ENCODE measurements at places on chromosomes 3 and 15.

GRCh38 chr3:39110041-39110639, 2.7 kb downstream of the TTC21A start:
- DNase-seq = no peak

- DNase-seq = no peak
Observed at GRCh38 chr3:132199451-132199850, 117.8 kb upstream of the ACP3 start.

DNA sequence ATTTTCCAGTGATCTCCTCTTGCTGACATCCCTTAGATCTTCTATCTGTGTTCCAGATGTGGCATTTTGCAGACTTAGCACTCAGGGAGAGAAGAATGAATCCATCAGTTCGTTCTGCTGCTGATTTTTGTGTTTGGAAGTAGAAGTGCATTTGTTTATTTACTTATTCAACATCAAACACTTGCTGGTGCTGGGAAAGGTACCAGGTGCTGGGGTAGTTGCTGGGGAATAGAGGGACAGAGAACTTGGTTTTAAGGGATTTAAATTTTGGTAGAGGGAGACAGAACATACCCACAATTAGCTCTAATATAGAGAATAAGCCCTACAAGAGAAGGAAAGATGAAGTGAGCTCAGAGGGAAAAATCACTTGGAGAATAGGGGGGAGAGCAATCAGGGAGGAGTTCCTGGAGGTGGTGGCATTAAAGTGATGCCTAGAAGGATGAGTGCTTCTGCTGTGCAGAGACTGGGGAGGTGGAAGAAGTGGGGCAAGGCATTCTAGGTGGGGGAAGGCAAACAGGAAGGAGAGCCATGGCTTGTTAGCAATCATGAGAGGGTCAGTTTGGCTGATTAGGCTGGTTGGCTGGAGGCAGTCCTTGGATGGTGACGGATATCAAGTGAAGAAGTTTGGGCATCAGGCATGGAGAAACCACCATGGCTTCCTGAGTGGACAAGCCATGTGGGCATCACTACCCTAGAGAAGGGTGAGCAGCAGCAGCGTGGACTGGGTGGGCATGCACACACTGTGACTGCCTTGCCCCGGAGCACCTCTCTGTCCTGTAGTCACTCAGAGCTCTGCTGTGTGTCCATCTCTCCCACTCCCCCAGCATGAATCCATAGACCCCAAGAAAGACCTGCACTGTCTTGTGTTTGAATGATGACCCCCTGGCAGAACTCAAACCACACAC, 197.3 kb downstream of the OPA1 start:
- DNase-seq = no peak

DNA sequence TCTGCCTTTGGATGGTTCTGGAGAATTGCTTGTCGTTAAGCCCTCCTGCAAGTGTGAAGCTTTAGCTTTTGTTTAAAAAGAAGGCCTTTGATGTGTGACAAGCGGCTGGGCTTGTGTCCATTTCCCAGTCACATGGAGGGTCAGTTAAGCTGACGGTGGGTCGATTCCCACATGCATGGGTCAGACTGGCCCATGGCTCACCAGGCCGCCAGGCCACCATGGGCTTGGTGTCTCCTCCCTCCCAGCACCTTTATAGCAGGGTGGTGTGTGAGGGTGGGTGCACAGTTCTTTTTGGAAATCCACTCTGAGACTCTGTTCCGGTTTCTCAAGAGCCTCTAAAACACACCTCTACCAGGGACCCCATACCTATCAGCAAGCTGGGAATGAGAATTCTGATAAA, 67.2 kb downstream of the SCN5A start:
- DNase-seq = no peak

DNA sequence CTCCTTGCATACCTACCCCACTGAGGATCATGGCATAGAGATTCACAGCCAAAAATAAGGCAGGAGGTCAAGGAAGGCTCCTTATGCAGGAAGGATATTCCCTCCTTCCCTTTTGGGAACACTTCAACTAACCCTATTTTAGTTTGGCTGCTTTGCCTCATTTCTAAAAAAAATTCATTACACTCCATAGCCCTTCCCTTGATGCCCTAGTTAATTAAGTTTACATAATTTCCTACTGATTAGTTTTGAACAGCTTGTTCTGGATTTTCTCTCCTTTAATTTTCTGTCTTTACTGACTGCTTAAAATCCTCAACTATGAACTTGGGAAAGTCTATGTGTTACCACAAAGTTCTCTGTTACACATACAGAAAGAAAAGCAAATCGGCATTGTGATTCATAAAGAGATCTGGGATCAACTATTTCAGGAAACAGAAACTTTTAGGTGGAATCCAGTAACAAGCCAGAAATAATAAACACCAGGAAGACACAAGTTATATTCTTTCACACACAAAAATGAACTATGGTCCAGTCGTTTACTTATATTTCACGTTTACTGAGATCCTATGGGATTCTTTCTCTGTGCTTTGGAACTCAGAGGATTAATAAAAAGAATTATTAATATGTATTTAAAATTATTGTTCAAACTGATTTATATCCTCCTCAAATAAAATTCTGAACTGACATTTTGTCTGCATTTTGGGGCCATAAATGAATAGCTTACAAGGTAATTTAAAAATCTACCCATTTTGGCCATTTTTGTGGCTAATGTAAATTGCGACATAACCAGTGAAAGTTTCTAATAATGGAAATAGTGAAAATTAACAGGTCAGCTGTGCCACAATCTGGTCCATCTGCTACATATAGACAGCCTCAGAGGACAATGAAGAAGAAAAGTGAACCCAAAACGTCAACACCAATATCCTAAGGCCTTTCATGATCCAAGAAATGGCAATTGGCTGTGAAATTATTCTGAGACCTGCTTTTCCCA, 113.8 kb downstream of the FRMD5 start:
- no peak for DNase-seq

GRCh38 chr3:177979703-177980102, 556.5 kb upstream of the KCNMB2 start:
- no peak for DNase-seq

GRCh38 chr3:9884555-9885165, 4.6 kb upstream of the CIDEC start:
- no peak for DNase-seq

GRCh38 chr3:119300991-119301391, 6.8 kb downstream of the ARHGAP31 start:
- no peak for DNase-seq

GRCh38 chr3:33139996-33140395, 26.2 kb downstream of the CRTAP start:
- DNase-seq = no peak

GRCh38 chr15:75694241-75695182, 18.1 kb downstream of the CSPG4 start:
- no peak for DNase-seq

DNA sequence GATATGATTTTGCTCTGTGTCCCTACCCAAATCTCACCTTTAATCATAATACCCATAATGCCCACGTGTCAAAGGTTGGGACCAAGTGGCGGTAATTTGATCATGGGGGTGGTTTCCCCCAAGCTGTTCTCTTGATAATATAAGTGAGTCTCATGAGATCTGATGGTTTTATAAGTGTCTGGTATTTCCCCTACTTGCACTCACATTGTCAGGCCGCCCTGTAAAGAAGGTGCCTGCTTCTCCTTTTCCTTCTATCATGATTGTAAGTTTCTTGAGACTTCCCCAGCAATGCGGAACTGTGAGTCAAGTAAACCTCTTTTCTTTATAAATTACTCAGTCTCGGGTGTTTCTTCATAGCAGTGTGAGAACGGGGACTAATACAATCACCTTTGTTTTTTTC, 279.8 kb downstream of the ARPP21 start:
- no peak for DNase-seq

- no peak for DNase-seq
Observed at GRCh38 chr3:40516201-40516600, 8.6 kb upstream of the ZNF621 start.

GRCh38 chr3:120192159-120192558, 92.9 kb downstream of the GPR156 start:
- DNase-seq = no peak

GRCh38 chr3:44125882-44126281, 115.8 kb upstream of the TOPAZ1 start:
- no peak for DNase-seq

DNA sequence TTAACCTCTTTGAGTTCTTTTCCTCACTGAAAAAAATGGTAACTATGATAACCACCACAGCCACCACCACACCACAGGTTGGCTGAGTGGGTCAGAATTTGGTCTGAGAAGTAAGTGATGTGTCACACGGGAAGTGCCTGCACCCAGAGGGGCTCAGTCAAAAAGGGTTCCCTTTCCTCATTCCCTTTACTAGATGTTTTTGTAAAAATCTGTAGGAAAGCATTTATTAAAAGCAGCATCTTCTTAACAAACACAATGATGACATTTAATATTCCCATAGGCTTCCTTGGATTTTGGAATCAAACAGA, 23.2 kb downstream of the CFAP92 start:
- DNase-seq = no peak

DNA sequence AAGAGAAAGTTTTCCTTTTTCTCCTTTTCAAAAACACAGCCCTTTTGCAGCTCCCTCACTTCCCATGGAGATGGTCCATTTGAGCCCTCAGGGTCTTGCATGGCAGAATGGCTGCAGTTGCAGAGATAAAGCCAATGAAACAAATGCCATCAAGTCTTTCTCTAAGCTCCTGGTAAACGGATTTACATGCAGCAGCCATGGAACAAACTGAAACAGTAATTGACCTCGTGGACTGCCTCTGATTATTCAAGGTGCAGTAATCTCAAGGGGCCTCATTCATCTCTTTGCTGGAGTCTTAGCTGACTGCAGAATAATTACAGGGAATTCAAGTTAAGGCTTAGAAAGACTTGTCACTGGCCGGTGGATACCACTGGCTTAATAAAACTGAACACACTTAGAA, 125.1 kb downstream of the SQOR start:
- DNase-seq = no peak

DNA sequence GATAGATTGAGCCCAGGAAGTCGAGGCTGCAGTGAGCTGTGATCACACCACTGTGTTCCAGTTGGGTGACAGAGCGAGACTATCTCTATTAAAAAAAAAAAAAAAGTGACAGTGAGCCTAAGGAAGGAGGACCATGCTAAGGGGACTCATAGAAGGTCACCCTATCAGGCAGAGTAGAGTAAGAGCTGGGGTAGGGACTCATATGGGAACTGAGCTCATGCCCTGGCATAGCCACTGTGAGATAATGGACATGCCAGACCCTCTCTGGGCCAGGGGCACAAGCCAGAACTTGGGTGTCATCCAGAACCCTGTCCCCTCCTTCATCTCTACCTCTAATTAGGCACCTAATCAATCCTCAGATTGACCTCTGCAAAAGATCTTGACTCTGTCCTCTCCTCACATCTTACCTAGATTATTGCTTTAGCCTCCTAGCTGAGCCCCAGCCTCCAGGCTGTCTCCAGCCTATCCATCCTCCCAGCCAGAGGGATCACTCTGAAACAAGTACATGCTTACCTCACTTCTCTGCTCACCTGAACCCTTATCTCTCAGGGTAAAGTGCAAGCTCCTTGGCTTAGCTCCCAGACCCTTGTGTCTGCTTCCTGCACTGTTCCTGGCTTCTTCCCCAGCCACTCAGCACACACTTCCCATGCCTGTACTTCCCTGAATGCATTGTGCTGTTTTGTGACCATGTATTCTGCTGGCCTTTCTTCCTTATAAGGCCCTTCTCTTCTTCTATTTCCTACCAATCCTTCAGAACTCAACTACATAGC, 76.4 kb downstream of the DAPK2 start:
- DNase-seq = no peak

DNA sequence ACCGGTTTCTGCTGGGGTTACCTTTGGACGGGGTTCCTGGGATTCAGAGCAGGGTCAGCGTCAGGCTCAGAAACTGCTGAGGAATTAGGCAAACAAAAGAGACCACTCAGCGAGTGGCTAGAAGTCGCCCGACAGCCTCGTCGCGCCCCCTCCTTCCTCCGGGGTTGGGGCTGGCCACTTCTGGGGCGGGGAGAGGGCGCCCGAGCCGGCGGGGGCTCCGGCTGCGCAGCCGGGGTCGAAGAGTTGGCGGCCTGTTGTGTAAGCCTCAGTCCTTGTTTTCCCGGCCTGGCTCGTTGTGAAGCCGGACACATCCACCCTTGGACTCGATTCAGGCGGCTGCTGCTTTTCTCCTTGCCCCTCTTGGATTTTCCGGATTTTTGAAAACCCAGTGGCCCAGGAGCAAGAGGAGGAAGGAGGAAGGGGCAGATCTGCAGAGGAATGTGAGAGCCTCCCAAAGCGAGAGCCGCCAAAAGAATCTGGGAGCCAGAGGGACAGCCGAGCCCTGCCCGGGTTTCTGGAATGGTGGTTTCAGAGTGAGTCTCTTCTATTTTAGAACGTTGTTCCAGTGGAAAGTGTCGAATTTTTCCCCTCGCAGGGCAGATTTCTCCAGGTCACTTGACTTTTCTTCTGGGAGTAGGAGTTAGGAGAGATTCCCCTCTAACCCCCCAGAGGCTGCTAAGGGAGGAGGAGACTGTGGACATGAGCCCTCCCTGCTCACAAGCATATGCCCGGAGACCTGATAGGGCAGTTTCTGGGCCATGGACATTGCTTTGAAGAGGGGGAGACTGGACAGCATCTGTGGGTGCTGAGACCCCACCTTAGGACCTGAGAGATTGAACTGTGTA, 666 bp downstream of the SNX33 start:
- no peak for DNase-seq

- DNase-seq = no peak
Observed at GRCh38 chr3:124586126-124587052, 143.9 kb upstream of the UMPS start.

DNA sequence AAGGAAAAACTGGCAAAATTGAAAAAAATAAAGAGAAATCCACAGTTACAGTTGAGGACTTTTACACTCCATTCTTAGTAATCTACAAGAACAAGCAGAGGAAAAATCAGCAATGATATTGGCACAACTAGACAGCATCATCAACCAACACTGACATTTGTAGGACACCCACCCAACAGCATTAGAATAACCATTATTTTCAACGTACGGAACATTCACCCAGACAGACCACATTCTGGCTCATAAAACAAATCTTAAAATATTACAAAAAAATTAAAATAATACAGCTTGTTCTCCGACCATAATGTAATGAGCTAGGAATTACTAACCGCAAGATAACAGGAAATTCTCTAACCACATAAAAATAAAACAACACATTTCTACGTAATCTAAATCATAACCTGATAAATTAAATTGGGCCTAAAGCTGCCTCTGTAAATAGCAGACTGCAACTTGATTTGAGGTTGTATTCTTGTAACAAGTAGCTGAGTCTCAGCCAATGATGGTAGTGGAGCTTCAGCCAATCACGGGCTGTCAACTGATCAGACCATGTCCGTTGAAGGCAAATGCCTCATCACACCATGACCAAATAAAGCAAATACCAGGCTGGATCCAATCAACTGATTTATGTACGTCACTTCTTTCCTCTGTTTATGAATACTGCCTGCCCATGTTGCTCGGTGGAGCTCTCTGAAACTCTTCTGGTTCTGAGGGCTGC, 9.2 kb downstream of the PLSCR4 start:
- DNase-seq = no peak

Measured in activated naive CD8-positive, alpha-beta T cell treated with anti-CD3 and anti-CD28 coated beads, Interleukin-2, amount 10 ng/mL, durations not matched to agents 7 days and 5 days (primary cell).